ENCODE measurements at places on chromosomes 3 and 15.

- DNase-seq: peak; percentile 2
These were observed at the start of gene EPHA6 for GRCh38 chr3:96813820-96814650. EPHA6 (plus strand) TSS chr3:96814594.

DNA sequence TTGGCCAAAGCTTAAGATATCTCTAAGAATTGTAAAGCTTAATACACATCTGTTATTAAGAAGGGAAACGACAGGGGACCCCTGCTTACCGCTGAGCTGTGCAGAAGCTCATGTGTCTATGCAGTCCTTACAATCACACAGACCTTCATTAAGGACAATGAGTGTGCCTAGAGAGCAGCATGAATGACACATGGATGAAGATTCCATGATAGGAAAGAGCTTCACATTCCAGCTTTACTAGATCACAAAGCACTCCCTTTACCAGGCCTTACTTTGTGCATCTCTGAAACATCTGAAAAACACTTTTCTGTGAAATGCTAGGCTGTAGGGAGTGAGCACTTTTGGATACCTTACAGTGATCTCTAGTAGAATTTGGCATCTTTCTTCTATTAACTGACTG lies 32.0 kb downstream of the RNF168 start:
- no peak for DNase-seq

DNA sequence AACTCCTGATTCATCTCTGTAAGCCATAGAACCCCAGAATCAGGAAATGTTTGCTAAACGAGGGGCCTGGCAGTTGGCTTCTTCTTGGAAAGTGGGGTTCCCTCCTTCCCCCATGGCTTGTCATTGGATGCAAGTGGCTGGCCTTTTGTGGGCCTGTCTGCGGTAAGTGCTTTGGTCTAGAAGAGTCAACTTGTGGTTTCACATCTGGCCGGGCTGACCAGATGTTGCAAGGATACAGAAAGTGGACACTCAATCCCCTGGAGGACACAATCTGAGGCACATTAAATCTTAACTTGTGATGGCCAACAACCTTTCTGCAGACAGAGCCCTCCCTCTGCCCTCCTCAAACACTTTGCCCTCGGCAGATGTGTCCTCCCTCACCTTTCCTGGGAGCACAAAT lies 1.1 kb downstream of the FAH start:
- DNase-seq: no peak

- no peak for DNase-seq
These were observed 181.8 kb downstream of the MCTP2 start for GRCh38 chr15:94412979-94413746.

GRCh38 chr15:47861111-47861903 lies 144.0 kb downstream of the SEMA6D start:
- no peak for DNase-seq

DNA sequence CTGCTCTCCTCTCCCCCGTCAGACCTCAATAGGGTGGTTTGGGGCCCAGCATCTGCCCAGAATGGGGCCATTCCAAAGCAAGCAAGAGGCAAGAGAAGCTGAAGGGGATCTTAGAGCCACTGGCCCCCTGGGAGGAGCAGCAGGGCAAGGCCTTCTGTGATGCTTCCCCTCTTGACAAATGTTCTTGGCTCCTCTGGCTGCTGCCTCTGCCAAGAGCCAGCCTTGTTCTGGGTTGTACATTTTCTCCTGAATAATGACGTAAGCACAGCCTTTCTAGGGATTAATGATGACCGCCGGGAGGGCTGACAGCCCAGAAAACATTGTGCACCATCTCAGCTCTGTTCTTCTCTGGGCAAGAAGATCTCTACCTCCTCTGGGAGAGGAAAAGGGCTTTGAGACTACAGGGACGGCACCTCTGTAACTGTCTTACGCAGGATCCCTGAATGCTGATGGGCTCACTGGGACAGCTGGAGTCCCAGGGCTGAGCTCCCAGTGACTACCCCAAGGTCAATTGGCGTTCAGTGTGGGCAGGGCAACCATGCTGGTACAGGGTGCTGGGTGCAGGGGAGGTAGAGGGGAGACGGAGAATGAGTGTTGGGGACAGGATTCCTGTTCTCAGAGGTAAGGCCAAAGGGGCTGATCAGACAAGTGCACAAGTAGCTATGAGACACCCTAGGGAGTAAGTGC lies 253.3 kb downstream of the FAM43A start:
- DNase-seq: no peak

GRCh38 chr3:81732642-81733041 lies 28.8 kb downstream of the GBE1 start:
- DNase-seq: no peak

GRCh38 chr15:27045796-27046195 lies 74.8 kb downstream of the GABRG3 start:
- DNase-seq: no peak

DNA sequence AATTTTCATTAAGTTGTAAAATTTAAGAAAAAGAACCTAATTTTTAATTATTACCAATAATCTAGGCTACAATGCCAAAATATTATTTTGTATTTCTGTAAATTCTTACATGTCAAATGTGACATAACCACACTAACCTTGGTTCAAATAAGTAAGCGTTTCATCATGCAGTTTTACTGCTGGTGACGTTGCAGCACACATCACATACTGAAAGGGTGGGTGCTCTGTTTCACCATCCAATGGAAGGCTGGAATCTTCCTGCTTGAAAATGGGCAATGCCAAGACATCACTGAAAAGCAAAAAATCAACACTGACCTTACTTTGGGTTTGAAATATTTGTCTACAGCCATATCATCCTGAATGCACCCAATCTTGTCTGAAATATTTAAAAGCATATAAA lies 14.8 kb downstream of the UBP1 start:
- DNase-seq: no peak

DNA sequence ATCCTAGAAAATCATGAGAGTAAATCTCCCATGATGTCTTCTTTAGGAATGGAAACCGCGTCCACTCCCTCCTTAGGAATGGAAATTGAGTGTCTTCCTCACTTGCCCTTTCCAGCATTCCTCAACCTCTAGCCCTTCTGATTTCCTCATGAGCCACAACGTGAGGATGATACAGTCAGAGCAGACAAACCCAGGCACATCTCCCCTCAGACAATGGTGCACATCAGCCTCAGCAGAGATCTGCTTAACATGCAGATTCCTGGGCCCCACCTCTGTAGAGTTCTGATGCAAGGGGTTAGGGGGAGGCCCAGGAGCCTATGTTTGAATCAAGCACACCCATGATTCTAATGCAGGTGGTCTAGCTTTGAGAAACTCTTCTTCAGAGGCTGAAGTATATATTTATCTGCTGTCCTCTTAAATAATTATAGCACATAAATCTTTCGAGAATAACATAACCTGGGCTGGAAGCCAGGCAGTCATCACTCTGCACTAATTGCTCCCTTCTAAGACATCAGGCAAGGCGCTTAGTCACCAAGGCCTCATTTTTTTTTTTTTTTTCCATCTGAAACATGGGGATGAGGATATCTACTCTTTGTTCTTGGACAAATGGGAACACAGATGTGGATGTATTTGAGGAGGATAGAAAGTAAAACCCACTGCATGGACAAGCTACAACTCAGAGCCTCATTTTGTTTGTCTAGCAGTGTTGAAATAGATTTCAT lies 81.7 kb downstream of the PRICKLE2 start:
- no peak for DNase-seq

DNA sequence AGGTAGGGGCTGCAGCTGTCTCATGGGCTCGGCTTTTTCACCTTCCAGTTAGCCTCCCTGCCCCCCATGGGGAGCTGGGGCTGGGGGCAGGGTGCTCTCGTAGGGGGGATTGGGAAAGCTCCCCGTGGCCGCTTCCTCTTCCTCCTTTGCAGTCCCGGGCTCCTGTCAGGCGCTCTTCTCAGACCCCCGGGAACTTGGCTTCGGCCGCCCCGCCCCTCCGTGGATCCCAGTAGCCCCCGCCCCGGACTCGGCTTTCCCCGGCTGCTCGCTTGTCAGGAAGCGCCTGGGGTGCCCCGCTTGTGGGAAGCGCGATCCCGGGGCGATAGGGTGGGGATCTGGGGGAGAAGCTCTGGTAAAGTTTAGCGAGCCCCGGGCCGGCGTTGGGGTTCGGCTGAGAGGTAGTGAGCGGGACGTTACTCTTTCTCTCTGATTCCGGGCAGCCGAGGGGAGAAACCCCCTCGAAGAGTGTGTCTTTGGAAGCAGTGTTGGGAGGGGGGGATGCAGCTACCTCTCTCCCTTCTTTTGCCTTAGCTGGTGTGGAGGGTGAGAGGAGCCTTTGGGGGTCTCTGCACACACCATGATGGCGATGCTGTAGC lies 611 bp downstream of the PIAS1 start:
- peak; percentile 56 for DNase-seq

DNA sequence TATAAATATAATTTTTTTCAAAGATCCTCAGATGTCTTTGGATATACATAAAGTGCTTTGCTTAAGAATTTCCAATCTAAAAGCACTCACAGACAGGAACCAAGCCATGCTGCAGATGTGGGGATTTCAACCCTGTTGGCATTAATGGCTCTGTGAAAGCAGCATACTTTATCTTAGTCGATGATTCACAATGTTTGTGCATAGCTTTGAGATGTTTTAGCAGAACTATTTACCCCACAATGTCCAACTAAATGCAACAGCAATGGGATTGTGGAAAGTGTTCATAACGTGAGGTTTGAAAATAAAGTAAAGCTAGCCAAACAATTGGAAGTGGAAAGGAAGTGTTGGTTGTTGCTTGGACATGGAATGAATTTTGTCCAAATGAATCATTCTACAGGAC lies 371.4 kb downstream of the SOX2 start:
- DNase-seq: no peak

- DNase-seq: no peak
These were observed 21.0 kb upstream of the CLDN18 start for GRCh38 chr3:137988982-137989381.

DNA sequence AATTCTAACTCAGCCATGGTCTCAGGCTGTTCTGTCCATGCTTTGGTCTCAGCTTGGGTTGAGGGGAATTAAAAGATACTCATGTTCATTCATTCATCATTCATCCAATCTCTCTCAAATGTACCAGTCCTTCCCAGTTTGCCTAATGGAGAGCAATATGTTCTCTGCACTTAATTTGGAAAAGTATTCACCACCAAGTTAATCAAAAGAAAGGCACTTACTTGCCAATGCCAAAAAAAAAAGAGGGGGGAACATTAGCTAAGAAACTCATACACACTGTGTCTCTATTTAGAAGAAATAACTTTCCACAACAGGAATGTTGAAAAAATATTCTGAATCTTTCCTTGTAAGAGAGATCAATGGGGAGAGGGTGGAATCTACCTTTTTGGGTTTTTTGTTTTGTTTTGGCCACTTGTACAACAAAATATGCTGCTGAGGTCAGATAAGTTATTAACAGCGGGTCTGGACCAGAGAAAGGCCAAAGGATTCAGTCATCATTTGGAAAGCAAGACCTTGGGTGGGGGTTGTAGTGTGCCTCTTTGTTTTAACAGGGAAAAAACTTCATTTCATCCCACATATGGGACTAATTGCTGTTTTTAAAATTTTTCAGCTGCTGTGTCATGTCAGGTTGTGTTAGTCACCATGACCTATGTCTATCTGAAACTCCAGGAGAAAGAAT lies 152.3 kb downstream of the FBN1 start:
- no peak for DNase-seq

GRCh38 chr3:180631317-180631716 lies 29.4 kb downstream of the TTC14 start:
- DNase-seq: no peak

GRCh38 chr3:16600780-16601536 lies 4.3 kb downstream of the DAZL start:
- DNase-seq: peak; percentile 85

DNA sequence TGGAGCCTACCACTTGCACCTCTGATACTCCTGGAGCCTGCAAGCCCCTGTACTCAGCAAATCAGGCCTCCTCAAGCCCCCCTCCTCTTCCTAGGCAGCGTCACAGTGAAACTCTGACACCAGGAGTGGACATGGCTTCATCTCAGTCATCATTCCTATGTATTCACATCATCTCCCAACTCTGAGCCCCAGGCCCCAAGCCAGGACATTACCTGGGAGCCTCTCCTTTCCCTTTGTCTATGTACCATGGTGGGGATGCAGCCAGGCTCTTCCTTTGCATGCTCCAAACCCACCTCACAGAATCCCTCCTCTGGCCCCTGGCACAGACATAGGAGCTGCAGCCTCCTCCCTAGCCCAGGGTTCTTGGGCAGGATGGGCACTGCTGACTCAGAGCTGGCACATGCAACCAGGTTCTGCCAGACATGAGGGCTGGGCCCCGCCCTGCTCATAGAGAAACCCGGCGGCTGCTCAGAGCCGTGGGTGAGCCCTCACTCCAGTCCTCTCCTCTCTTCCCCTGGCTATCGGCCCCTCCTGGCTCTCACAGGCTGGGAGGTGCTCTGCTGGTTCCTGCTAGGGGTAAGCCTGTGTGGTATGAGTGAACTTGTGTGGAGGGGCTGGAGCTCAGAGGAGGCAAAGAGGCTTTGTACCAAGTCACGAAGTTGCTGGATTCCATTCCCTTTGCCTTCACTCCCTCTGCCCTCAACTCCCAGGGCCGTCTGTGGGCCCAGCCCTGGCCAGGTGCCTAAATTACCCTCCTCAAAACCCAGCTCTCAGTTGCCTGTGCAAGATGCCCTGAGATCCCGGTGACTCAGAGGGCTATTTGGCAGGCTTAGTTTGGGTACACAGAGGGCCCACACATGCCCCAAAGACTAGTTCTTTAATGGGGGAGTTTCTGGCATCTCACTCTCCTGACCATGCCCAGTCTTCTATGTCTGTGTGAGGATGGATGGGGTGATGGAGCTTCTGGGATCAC lies 1.9 kb upstream of the PLCD1 start:
- DNase-seq: peak; percentile 33

DNA sequence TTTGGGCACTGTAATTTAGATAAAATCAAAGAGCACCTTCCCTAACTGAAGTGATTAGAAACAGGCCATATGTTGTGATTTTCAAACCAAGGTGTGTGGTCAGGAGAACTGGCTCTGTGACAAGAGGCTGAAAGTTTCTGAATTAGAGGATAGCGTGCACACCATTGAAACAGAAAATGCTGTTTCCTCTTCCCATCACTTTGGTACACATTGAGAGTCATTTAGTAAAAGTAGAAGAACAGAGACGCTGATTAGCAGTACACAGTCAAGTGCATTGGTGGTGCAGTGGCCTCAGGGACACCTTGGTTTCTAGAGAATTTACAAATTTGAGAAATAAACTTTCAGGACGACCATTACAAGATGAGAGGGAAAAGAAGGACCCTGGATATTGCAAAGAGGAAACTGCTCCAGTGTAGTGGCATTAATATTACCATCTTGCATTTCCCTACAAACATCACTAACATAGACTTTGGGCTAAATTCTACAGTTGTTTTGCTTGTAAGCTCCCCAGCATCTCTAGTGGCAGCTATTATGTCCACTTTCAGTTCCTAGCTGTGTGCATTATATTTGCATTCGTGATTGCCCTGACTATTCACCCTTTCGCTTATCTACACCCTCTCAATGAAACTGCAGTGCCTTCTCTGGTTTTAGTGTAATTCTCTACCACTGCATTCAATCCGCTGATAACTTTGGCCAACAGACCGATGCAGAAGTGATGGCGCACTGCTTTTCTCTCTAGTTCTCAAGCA lies 728.1 kb upstream of the GRM7 start:
- DNase-seq: no peak

- no peak for DNase-seq
These were observed 1354.1 kb upstream of the EPHA6 start for GRCh38 chr3:95460274-95460673.

- no peak for DNase-seq
These were observed 623.3 kb downstream of the NSUN3 start for GRCh38 chr3:94686208-94686607.
